ENCODE measurements at places on chromosomes 16 and 17. TPM values are rescaled to one million over a fixed set of nuclear protein-coding genes. Genes with fewer than 3 reads are reported as not detected.

DNA sequence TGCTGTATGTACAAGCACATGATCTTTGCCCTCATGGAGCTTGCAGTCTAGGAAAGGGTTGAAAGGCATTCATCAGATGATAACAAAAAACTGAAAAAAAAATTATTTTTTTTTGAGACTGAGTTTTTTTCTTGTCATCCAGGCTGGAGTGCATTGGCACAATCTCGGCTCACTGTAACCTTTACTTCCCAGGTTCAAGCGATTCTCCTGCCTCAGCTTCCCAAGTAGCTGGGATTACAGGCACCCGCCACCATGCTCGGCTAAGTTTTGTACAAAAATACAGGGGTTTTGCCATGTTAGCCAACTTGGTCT lies 38.7 kb upstream of the BCAS3 start:
- DNase-seq, result no peak

DNA sequence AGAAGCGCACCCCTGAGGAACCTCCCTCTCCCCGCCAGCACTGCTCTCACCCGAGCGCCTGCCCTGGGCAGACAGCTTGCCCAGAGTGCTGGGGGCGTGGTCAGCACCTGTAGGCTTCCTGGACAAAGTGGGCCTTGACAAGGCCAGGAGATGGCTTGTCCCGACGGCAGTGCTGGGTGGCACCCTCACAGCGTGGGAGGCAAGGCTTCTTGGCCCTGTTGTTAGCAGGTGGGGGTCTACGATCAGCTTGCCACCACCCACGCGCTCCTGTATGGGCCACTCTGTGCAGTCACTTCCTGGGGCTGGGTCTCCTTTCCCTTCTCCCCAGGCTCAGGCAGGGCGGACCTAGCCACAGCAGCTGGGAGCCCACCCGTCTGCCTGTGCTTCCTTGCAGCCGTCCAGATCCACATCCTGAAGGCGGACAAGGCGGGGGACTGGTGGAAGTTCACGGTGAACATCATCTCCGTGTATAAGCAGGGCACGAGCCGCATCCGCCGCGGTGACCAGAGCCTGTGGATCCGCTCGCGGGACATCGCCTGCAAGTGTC lies 218.0 kb downstream of the NTN1 start:
- DNase-seq, result no peak

DNA sequence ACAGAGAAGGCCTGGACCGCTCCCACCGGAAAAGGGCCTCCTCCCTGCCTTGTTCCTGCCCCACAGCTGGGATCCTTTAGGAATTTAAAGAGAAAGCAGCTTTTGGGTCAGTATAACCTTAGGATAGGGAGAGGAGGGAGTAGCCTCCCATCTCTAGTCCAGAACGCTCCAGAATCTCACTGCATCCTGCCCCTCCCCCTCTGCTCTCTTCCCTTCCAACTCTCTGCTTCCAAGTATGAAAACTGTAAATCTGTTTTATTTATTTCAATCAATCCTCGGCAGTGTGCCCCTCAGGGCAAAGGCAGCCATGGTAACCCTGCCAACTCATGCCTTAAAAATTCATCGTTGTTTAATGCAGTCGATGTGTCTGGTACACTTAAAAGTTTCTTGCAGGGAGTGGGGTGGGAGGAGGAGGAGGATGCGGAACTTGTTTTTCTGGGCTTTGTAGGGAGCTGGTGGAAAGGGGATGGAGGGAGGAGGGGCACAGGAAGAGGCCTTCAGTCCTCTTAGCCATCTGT lies 21.2 kb upstream of the MTSS2 start:
- DNase-seq, result no peak

DNA sequence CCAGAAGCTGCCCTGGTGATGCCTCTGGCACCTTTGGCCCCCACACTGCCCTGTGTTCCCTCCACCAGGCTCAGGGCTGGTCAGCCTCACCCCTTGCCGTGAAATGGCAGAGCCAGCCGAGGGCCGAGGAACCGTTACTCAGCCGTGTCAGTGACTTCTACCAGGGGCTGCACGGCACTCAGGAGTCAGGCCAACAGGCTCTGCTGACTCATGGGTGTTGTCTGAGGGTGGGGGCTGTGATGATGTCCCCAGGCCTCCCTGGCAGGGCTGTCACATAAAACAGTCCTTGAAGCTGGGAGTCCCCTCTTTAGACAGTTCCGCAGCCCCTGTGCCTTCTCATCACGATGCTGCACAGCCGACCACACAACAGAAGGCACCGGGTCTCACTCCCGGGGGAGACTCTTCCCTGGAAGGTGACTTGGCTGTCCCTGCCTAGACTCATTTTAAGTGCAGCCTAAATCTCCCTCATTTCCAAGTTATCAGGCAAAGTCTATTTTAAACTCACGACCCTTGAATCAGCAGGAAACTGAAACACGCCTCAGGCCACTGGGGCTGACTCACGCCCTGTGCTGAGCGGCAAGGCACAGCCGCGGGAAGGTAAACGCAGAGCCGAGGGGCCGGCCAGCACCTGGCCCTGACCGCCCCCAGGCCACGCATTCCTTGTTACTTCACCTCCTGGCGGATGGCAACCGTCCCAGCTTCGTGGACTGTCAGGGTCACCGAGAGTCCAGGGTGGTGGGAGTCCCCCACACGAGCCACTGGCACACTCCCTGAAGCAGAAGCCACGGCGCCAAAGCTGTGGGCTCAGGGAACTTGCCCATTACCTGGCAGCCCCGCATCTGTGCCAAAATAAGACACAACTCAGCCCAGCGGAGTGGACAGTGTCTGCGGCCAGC lies 102.6 kb downstream of the ZNF778 start:
- no peak for DNase-seq

CES1 gene
- polyA plus RNA-seq, result 17.4 TPM

KRTAP2-1 gene
- polyA plus RNA-seq, result not detected

DNA sequence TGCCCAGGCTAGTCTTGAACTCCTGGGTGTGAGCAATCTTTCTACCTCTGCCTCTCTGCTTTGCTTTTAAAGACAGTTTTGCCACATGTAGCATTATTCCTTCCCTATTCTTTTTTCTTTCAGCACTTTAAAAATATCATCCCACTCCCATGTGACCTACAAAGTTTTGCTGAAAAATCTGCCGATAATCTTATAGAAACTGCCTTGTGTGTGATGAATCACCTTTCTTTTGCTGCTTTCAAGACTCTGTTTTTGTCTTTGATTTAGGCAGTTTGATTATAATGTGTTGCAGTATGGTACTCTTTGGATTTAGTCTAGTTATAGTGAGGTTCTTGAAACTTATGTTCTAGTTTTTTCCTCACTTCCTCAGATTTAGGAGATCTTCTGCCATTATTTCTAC lies 142.0 kb upstream of the KIF2B start:
- no peak for DNase-seq

DNA sequence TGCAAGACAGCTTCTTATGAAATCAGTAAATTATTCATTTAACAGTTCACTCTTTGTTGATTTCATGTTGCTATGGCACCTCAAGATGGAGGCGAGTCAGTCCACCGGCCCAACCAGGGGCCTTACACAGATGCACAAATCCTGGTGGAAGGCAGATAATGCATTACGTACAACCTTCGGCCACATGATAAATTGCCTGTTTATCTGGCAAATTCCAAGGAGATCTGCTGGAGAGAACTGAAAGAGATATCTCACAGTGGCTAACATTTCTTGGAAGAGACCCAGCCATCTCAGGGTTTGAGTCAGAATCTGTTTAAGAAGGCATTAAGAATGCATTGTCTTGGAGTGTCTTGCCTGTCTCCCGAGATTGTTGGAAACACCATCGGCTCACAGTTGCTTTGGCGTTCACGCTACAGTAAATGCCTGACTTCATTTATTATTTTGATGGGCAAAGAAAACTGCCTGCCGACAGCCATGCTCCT lies 225.6 kb downstream of the MSI2 start:
- DNase-seq, result no peak

GRCh38 chr17:75566834-75567233 lies 20.8 kb upstream of the MYO15B start:
- DNase-seq, result no peak

LDHD gene
- 6.5 TPM for polyA plus RNA-seq

GRCh38 chr16:51267681-51268080 lies 116.6 kb upstream of the SALL1 start:
- no peak for DNase-seq

OR1F1 gene
- polyA plus RNA-seq, result not detected

- DNase-seq, result no peak
Measured at GRCh38 chr17:29686993-29687590, 64.4 kb upstream of the CORO6 start.

NPIPB8 gene
- 3.8 TPM for polyA plus RNA-seq

SEZ6L2 gene
- polyA plus RNA-seq, result 12.9 TPM

- no peak for DNase-seq
Measured at GRCh38 chr17:81445642-81446503, 50.6 kb downstream of the BAHCC1 start.

DNA sequence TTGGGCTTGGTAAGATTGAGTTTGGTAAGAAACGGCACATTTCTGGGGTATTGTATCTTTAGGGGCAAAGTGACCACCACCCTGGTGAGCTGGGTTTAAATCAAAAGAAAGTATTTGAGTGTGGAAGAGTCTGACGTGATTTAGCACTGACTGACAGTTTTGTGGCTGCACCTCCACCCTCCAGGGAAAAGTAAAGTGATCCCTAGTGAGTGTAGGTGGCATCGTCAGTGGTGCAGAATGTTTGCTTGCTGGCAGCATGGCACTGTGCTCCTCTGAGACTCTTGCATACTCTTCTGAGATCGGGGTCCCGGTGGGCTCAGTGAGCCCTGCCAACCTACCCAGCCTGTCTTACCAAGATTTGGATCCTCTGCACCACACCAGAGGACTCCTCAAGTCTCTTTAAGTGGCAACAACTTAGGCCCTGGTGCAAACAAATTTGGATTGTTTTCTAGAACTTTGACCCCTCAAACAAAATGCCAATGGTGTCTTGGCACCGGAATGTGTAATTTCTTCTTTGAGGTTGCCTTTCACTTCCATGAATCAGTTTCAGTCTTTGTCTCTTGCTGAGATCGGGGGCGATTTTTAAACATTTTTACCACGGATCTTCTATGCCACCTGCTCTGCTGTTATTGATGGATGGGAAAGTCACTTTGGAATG lies 2.8 kb downstream of the PRKCB start:
- no peak for DNase-seq

DNA sequence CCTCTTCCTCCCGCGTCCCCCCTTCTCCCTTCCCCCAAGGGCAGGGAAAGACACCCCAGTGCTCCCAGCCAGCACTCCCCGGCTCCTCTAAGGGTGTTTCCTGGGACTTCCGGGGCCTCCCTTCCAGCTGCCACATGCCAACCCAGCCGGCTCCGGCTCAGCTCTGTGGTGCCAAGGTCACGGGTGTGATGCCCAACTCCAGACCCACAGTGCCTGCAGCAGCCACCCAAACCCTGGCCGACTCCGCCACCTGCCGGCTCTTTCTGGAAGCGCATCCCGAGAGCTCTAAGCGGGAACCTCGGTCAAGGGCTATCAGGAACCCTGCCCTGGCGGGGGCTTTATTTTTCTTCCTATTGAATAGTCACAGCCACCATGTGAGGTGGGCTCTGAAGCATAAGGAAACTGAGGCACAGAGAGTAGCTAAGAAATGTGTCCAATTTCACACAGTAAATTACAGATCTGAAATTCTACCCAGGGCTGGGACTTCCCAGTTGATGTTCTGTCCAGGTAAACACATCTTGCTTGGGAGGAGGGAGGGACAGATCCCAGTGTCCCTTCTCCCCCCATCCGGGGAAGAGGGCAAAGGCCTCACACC lies 3.3 kb upstream of the PPP1R1B start:
- no peak for DNase-seq

DNA sequence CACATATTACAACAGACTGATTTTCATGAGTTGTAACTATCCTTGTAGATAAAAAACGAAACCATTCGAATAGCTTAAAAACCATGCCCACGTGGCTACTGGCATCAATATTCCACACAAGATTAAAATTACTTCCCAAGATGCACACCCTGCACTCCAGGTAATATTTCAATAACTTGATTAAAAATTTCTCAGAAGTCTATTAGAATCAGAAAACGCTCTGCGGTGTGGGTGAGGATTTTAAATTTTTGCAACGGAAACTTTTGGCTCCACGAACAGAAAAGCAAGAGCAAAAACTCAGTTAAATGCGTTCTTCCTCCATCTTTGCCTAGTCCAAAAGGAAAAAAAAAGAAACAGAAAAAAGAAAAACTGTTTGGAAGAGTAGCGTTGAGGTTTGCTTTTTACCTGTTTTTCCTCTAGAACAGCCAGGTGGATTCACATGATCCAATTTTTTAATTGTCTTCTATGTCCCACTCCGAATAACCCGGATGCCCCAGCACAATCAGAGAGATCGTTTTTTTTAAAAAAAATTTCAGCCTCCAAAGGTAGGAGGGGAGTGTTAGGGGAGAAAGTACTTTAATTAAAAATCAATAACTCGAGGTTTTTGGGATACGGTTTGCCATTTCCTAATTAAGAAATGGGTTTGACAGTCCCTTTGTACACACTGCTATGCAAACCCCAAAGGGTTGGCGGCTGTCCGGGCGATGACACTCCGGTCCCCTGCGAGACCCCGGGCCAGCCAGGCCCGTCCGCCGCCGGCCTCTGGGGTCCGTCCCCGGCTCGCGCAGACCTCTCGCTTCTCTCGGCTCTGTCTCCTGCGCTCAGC lies 708 bp upstream of the NFAT5 start:
- no peak for DNase-seq

- no peak for DNase-seq
Measured at GRCh38 chr16:81632392-81633146, 146.5 kb upstream of the PLCG2 start.

- DNase-seq, result no peak
Measured at GRCh38 chr17:48237456-48237855, 129.9 kb downstream of the SNX11 start.

GRCh38 chr17:34414339-34414738 lies 51.3 kb upstream of the CCL1 start:
- no peak for DNase-seq

GRCh38 chr17:72407931-72408330 lies 287.1 kb downstream of the SOX9 start:
- no peak for DNase-seq

DNA sequence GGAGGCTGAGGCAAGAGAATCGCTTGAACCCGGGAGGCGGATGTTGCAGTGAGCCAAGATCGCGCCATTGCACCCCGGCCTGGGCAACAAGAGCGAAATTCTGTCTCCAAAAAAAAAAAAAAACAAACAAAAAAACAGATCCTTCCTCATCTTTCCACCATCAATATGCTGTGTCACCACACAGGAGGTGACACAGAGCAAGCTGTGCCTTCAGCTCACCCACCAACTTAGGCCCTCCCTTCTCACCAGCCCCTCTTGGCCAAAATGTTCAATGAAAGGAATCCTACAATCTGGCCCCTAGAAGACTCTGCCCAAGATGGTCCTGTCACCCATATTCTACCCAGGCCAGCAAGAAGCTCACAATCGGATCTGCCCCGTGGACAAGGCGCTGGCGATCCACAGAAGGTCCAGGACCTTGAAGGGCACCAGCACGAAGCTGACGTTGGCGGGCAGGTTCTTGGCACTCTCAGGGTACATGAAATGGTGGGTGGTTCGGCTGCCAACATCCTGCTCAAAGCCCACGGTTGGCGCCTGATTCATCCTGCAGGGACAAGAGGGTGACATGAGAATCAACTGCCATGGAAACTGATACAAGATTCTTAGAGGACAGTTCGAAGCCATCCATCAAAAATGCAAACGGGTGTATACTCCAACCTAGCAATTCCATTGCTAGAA lies 41.4 kb downstream of the DDX19A start:
- DNase-seq, result no peak

Measured in left renal cortex interstitium (tissue), 4 donors.